ENCODE measurements at places on chromosomes 4 and X. TPM values are rescaled to one million over a fixed set of nuclear protein-coding genes. Genes with fewer than 3 reads are reported as not detected.

DNA sequence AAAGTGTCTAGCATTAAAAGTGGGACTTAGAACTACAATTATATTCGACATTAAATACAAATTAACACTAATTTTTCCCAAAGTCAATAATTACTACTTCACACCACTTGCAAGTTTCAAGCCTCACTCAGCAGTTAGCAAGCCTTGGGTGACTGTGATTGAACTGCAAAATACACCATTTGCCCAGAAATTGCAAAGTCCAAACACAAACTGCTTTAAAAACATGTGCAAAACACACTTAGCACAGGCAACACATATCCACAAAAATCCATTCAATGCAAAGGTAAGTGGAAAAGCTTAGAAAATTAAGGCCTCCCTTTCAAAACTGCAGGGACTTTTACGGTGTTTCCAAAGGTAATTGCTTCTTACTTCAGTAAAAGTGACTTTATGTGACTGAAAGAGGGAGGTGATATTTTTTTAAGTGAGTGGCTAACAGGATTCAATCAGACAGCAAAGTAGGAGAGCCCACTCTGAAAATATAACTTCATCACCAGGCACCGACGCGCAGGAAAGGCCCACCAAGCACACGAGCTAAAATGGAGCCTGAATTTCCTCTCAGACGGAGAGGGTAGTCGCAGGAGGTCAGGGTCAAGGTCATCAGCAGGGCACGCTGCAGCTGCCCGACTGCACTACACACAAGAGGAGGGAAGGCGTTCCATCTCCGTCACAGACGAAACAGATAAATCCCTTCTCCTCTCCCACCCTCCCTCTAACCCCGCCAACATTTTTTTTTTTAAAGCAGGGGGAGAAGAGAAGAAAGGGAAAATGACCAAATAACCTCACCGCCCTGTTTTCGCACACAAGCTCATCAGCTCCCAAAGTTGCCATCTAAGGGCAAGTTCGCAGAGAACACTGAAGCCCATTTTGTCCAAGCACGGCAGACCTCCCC is 3.1 kb downstream of the ZNF827 start:
- H3K27me3 ChIP-seq = no peaks in the 10 kb centered on the region
- no peaks in the 10 kb centered on the region for H3K36me3 ChIP-seq
- H3K4me3 ChIP-seq = peak overlapping the region; percentile 87
- DNase-seq = no peak
- H3K4me1 ChIP-seq = peaks cover 28% of the 10 kb centered on the region

DNA sequence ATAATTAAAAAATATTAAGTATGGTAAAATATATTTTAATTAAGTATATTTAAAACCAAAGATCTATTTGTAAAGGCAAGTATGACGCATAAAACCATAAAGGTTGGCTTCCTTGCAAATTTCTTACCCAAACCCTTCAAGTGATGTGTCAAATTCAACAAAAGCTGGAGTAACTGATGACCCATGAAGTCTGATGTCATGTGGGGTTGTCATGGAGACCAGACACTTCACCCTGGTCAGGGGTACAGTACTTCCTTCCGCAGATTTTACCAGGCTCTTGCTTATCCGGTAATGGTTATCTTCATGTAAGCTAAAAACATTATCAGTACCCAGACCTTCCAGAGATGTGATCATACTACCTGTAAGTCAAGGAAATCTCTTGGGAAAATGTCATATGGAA is 170.1 kb downstream of the WDFY3 start:
- peaks cover 9% of the 10 kb centered on the region for H3K4me1 ChIP-seq
- H3K27ac ChIP-seq = no peak overlapping the region
- H3K4me3 ChIP-seq = no peak overlapping the region
- peak; percentile 9 for DNase-seq

DNA sequence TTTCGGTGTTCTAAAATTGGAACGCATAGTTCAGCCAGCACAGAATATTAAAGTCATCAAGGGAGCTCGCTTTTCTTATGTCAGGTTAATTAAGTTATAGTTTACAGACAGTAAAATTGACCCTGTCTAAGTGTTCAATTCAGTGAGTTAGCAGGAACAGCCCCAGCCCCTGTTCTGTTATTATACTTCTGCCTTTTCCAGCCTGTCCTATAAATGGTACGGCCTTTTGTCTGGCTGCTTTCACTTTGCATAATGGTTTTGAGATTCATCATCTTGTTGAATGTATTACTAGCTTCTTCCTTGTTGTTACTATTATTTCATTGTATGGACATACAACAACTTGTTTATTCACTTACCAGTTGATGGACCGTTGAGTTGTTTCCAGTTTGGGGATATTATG is 9.5 kb downstream of the CXCL13 start:
- DNase-seq = no peak
- no peaks in the 10 kb centered on the region for H3K36me3 ChIP-seq
- H3K4me3 ChIP-seq = no peak overlapping the region

DCAF4L1 gene
- 0.26 TPM for total RNA-seq

DNA sequence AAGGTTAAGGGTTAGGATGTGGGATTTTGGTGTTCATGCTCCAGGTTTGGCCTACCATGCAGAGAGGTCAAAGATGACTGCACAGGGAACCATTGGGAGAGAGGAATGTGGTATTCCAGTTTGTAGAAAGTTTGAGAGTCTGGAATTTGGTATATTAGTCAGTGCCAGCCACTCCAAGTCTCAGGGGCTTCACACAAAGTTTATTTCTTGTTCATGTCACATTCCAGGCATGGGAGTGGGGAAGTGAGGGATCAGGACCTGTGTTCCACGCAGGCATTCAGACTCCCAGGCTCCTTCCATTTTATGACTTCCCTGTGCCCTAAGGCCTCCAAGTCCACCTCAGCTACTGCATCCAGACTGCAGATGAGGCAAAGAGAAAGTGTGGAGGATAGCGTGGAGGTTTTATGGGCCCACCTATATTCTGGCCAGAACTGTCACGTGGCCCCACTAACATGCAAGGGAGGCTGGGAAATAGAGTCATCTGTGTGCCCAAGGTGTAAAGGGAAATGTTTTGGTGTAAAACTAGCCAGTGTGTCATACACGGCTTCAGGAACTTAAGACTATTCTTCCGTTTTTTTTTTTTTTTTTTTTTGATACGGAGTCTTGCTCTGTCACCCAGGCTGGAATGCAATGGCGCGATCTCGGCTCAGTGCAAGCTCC is 140.6 kb upstream of the SCML1 start:
- H3K4me1 ChIP-seq = no peaks in the 10 kb centered on the region
- H3K36me3 ChIP-seq = no peaks in the 10 kb centered on the region
- H3K4me3 ChIP-seq = no peak overlapping the region
- DNase-seq = no peak
- H3K27me3 ChIP-seq = no peaks in the 10 kb centered on the region
- no peak overlapping the region for H3K27ac ChIP-seq

CMC4 gene
- total RNA-seq = 5.9 TPM

- no peaks in the 10 kb centered on the region for H3K27me3 ChIP-seq
- no peaks in the 10 kb centered on the region for H3K36me3 ChIP-seq
- no peaks in the 10 kb centered on the region for H3K4me1 ChIP-seq
Measured at GRCh38 chr4:86840858-86841257, 8.3 kb downstream of the SLC10A6 start.

DNA sequence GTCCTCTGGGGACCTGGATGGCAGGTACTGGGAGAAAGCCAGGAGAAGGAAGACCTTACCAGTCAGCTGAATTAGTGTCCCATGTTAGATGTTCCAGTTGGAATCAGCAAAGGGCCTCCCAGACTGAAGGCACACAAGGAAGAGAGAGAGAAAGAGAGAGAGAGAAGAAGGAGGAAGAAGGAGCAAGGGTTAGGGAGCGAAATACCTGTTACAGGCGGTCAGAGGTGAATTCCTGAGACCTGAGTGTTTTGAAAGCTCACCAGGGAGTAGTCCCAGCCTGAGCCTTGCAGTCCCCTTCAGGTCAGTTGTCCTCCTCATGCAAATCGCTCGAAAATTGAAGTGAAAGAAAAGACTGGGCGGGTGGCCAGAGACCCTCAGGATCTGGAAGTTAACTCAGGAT is 60.3 kb downstream of the USP11 start:
- no peaks in the 10 kb centered on the region for H3K4me1 ChIP-seq
- H3K27me3 ChIP-seq = no peaks in the 10 kb centered on the region
- no peaks in the 10 kb centered on the region for H3K36me3 ChIP-seq
- no peak overlapping the region for H3K27ac ChIP-seq
- H3K4me3 ChIP-seq = no peak overlapping the region
- no peak for DNase-seq

- no peaks in the 10 kb centered on the region for H3K36me3 ChIP-seq
- no peak overlapping the region for H3K27ac ChIP-seq
- H3K4me3 ChIP-seq = no peak overlapping the region
- H3K27me3 ChIP-seq = no peaks in the 10 kb centered on the region
Measured at GRCh38 chr4:128796934-128797333, 12.6 kb upstream of the JADE1 start.

GRCh38 chrX:151816934-151817333 is 82.4 kb downstream of the CNGA2 start:
- no peaks in the 10 kb centered on the region for H3K36me3 ChIP-seq
- no peak overlapping the region for H3K4me3 ChIP-seq
- no peaks in the 10 kb centered on the region for H3K4me1 ChIP-seq
- H3K27me3 ChIP-seq = no peaks in the 10 kb centered on the region

GPC4 gene
- 19.4 TPM for total RNA-seq

GRCh38 chr4:114265342-114265741 is 285.9 kb upstream of the ARSJ start:
- no peaks in the 10 kb centered on the region for H3K36me3 ChIP-seq
- no peak overlapping the region for H3K27ac ChIP-seq
- H3K27me3 ChIP-seq = no peaks in the 10 kb centered on the region
- H3K4me1 ChIP-seq = peaks cover under 1% of the 10 kb centered on the region
- no peak for DNase-seq

VGLL1 gene
- total RNA-seq = not detected

DGAT2L6 gene
- total RNA-seq = not detected

DNA sequence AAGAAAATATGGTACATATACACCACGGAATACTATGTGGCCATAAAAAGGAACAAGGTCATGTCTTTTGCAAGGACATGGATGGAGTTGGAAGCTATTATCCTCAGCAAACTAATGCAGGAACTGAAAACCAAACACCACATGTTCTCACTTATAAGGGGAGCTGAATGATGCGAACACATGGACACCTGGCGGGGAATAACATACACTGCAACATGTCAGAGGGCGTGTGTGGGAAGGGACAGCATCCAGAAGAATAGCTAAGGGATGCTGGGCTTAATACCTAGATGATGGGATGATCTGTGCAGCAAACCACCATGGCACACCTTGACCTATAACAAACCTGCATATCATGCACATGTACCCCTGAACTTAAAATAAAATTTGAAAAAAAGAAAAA is 19.5 kb upstream of the CNKSR2 start:
- H3K27ac ChIP-seq = no peak overlapping the region
- no peaks in the 10 kb centered on the region for H3K27me3 ChIP-seq
- DNase-seq = no peak
- no peak overlapping the region for H3K4me3 ChIP-seq
- H3K36me3 ChIP-seq = no peaks in the 10 kb centered on the region
- H3K4me1 ChIP-seq = no peaks in the 10 kb centered on the region

DNA sequence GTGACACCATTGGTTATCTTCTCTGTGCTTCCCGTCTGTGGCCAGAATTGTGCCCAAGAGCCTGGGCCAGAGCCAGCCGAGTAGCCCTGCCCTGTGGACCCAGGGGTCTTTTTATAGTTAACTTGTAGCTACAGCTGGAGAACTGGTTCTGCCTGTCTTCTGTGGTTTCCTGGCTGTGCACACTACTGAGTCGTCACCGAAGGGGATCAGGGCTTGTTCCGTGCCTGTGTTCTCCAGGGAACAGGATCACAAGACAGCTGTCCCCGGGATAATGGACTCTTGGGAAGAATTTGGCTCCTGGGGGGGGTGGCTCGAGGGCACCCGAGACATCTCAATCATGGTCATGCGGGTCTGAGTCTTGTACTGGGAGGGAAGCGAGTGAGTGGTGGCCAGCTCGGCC is 22.1 kb upstream of the OPN1LW start:
- no peak overlapping the region for H3K27ac ChIP-seq
- H3K36me3 ChIP-seq = no peaks in the 10 kb centered on the region
- H3K4me3 ChIP-seq = no peak overlapping the region
- no peak for DNase-seq
- no peaks in the 10 kb centered on the region for H3K4me1 ChIP-seq

DNA sequence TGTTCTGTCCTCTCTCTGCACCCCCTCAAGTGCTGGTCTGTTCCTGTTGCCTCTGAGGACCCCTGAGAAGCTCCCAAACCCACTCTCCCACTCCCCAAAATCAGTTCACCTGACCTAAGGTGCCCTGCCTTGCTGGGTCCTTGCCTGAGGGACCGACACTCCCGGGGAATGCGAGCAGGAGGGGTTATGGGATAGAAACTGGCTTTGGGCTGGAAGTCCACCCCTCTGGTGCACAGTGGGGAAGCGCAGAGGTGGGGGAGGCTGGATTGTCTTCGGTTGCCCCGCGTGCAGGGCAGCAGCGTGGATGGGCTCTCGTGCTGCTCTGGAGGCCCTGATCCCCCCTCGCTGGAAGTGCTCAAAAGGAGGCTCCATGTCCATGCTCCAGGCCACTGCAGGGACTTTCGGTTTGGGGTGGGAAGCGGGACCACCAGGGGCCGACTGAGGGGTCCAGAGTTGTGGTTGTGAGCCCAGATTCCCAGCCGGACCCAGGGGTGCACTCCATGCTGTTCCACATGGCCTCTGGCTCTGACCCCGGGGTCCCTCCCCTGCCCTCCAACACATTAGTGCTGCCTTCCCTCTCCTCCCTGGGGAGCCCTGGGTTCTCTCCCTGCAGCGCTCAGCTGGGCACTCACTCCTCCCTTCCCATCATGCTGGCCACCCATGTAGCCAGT is 7.6 kb downstream of the SORCS2 start:
- DNase-seq = no peak
- no peaks in the 10 kb centered on the region for H3K36me3 ChIP-seq
- H3K27ac ChIP-seq = no peak overlapping the region
- H3K4me3 ChIP-seq = no peak overlapping the region

GRCh38 chr4:185672618-185673017 is 137.3 kb upstream of the PDLIM3 start:
- no peak for DNase-seq
- no peak overlapping the region for H3K4me3 ChIP-seq
- H3K27me3 ChIP-seq = peaks cover 10% of the 10 kb centered on the region
- H3K27ac ChIP-seq = no peak overlapping the region

ADRA2C gene
- total RNA-seq = 14.8 TPM

Data from A673 (cell line).